Uterus (tissue), 4 donors: ENCODE measurements at places on chromosomes 4 and X. TPM values are rescaled to one million over a fixed set of nuclear protein-coding genes. Genes with fewer than 3 reads are reported as not detected.

- no peak for DNase-seq
- no peaks in the 10 kb centered on the region for H3K36me3 ChIP-seq
- H3K4me1 ChIP-seq: no peaks in the 10 kb centered on the region
These were observed 930.9 kb downstream of the ADGRL3 start for GRCh38 chr4:62131049-62131448.

Gene SMIM43
- total RNA-seq: not detected

DNA sequence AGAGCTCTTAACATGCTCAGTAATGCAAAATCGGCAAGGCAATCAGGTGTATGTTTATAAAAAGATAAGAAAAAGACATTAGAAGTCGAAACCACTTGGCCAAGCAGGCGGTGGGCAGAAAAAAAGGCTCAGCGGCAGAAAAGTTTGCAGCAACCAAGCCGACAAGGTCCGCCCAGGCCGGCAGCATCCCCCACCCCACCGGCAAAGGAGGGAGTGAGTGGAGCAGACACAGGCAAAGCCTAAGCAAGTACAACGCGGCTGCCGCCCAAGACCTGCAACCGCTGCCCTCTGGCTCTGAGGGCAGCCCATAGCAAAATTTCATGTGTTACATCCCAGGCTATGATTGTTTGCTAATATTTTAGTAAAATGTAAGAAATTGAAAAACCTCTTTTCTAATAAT is 125.4 kb upstream of the ZCCHC13 start:
- DNase-seq: no peak
- H3K27me3 ChIP-seq: peaks cover 6% of the 10 kb centered on the region
- H3K36me3 ChIP-seq: no peaks in the 10 kb centered on the region

GRCh38 chr4:151917145-151917734 is 156.4 kb upstream of the GATB start:
- H3K4me1 ChIP-seq: no peaks in the 10 kb centered on the region
- DNase-seq: no peak
- H3K27ac ChIP-seq: no peak overlapping the region
- no peaks in the 10 kb centered on the region for H3K36me3 ChIP-seq
- no peak overlapping the region for H3K4me3 ChIP-seq

GRCh38 chrX:19646282-19646681 is 131.0 kb upstream of the MAP3K15 start:
- H3K36me3 ChIP-seq: no peaks in the 10 kb centered on the region
- DNase-seq: no peak
- H3K27ac ChIP-seq: no peak overlapping the region
- H3K27me3 ChIP-seq: no peaks in the 10 kb centered on the region

DNA sequence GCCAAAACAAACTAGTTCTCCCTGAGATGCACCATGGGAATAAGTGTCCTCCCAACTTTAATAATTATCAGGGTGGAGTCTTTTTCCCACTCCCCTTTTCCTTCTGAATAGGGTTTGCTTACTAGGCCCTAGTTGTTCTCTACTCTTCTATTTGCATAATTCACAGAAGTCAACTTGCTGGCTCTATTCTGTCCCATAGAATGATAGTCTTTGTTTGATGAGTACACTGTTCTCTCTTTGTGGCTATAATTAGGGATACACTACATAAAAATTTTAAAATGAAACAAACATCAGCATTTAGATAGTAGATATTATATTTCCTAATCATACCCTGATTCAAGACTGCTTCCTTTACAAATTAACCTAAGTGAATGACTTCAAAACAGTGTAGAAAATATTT is 10.3 kb downstream of the PDHA2 start:
- DNase-seq: no peak
- H3K27ac ChIP-seq: no peak overlapping the region
- H3K27me3 ChIP-seq: no peaks in the 10 kb centered on the region
- H3K4me3 ChIP-seq: no peak overlapping the region
- H3K36me3 ChIP-seq: no peaks in the 10 kb centered on the region

Gene RBM47
- 3.8 TPM for total RNA-seq

DNA sequence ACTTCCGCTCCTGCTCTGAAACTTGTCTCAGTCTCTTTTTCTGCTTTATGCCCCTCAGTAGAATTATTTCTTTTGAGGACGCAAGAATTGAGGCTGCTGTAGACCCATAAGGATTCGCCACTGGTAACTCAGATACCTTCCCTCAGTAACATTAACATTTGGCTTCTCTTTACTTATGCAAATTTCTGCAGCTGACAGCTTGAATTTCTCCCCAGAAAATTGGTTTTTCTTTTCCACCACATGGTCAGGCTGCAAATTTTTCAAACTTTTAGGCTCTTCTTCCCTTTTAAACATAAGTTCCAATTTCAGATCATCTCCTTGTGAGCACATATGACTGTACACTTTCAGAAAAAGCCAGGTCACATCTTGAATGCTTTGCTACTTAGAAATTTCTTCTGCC is 839.3 kb upstream of the GRIA3 start:
- no peaks in the 10 kb centered on the region for H3K36me3 ChIP-seq
- no peak overlapping the region for H3K27ac ChIP-seq
- H3K4me1 ChIP-seq: no peaks in the 10 kb centered on the region

- DNase-seq: no peak
- no peaks in the 10 kb centered on the region for H3K36me3 ChIP-seq
- H3K4me3 ChIP-seq: no peak overlapping the region
- no peaks in the 10 kb centered on the region for H3K27me3 ChIP-seq
These were observed 74.2 kb downstream of the SMARCA5 start for GRCh38 chr4:143587703-143588102.

DNA sequence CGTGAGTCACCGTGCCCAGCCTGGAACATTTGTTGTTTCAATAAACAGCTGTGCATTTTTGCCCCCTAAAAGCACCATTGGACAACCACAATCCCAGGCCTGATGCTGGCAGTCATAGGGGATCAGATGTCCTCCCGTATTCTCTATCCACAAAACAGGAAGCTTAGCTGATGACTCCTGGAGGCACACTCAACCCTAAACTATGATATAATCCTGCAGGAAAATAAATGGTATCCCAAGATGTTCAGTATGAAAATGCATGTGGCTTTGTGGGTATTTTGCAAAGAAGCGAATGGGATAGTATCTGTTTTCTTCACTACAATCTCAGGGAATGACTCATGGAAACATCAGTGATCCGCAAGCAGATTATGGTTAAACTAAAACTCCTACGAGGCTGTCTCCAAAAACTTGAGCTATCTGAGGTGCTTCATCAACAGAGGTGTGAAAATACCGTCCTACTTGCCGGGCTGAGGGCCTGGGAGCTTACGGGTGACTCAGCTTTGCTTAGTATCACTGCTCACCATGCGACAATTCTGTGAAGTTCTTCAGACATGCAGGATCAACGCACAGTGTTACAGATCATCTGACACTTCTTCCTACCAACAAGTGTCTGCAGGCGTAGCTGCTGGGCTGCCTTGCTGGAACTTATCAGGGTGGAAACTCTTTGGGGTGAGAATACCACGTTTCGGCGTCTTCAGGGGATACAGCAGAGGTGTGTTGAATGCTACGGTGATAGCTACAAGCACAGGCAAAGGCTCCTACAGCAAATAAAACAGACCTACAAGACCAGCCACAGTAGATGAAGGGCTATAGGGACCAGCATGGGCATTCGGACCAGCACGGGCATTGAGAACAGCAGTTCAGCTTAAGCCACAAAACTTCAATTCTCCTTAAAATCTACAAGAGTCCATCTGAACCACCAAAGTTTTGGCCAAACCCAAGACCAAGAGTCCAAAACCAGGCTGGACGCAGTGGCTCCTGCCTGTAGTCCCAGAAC is 148.5 kb downstream of the DHRSX start:
- no peaks in the 10 kb centered on the region for H3K27me3 ChIP-seq
- no peaks in the 10 kb centered on the region for H3K4me1 ChIP-seq
- DNase-seq: no peak
- no peaks in the 10 kb centered on the region for H3K36me3 ChIP-seq
- H3K27ac ChIP-seq: no peak overlapping the region

GRCh38 chrX:39899059-39899458 is 198.7 kb downstream of the BCOR start:
- H3K27me3 ChIP-seq: no peaks in the 10 kb centered on the region
- no peak overlapping the region for H3K4me3 ChIP-seq
- no peak for DNase-seq
- no peaks in the 10 kb centered on the region for H3K36me3 ChIP-seq

Gene KCND1
- total RNA-seq: 0.29 TPM

- no peak overlapping the region for H3K27ac ChIP-seq
- no peak overlapping the region for H3K4me3 ChIP-seq
- no peak for DNase-seq
- H3K4me1 ChIP-seq: no peaks in the 10 kb centered on the region
- H3K27me3 ChIP-seq: no peaks in the 10 kb centered on the region
- no peaks in the 10 kb centered on the region for H3K36me3 ChIP-seq
These were observed 112.9 kb downstream of the NAA11 start for GRCh38 chr4:79213010-79213409.
